ENCODE measurements at places on chromosomes 1 and 21.

- no peak for DNase-seq
These were observed 22.1 kb downstream of the GRHL3 start for GRCh38 chr1:24341260-24341659.

DNA sequence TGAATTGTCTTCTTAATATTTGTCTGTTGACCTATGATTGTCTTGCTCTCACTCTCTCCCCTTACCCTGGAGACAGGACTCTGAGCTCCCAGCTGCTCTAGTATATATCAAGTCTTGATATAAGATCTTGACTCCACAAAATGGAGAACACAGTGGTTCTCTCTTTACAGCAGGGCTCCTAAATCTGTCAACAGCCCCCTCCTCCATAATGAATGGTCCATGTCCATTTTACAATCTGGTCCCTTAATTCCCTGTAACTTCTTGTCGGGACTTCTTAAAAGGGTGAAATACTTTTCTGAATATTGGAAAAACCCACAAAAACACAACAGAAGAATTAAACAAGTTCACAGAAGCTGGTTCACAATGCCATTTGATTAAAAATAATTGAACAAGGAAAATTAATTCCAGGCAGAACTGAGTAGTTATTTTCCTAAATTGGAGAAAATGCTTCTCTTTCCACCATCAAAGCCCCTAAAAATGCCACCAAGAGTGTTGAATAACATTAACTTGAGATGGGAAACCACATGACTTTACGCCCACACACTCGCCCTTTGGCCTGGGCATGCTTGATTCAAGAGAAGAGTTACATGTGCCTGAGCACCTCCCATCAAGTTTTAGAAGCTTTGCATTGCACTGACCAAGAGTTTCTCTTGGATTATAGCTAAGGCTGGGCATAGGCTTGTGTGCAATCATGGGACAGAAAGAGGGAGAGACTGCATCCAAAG is 109.8 kb downstream of the TOMM20 start:
- DNase-seq = no peak

- DNase-seq = no peak
These were observed 5.5 kb downstream of the SIM2 start for GRCh38 chr21:36704281-36704957.

DNA sequence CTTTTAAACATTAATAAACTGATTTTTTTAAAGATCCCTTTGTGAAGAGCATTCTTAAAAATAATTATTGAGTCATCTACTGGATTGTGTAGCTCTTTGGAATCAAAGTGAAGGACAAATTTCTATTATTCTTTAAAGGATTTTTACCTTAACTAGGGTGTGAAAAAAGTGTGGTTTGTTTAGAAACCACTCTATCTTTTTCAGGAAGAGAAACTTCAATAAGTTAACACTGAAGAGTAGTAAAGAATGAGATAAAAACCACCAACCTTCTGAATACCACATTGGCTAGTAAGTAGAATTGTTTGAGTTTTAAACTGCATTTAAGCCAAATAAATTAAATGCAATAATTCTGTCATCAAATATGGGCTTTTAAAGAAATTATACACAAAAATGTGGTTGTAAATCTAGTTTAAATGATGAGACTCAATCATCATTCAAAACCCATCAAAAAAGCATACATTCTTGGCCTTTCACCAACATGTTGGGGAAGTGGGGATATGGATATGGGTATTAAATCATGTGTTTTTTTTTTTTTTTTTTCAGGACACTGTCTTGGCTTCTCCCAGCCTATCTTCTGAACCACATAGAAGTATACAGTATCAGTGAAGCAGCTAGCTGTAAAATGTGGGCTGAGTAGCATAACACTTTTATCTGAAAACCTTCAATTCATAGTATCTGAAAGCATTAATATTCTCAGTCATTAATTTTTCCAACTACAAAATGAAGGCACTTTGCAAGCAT is 4.8 kb downstream of the S1PR1 start:
- no peak for DNase-seq

GRCh38 chr1:74504933-74505512 is 7.4 kb downstream of the LRRC53 start:
- no peak for DNase-seq

DNA sequence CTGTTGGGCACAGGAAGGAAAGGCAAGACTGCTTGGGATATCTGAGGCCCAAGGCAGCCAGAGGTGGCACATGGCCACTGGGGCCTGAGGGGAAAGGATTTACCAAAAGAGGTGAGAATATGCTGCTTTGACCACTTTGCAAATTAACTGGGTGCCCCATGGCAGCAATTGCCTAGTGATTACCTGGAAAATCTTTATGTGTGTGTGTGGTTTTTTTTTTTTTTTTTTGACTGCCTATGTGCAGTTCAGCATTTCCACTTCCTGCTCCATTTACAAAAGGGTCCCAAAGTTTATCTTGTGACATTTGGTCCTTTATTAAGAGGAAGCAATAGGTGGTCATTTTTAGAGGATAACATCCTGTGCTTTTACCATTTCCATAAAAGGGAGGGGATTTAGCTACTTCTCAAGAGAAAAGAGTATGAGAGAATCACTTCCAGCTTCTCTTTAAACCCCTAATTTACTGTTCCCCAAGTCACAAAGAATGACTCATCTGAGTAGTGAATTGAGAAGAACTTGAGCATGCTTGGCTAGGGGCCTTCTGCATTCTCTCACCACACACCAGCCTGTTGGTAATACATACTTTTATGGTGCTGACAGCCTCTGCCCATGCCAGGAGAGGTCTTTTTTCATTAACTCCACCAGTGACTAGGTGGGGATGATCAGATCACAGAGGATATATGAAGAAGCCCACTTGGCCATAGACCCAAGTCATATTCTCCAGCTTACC is 52.1 kb downstream of the SYDE2 start:
- DNase-seq = no peak
